ENCODE measurements at places on chromosomes 5 and 9.

GRCh38 chr9:5879419-5880181 lies 11.1 kb upstream of the MLANA start:
- DNase-seq: no peak

- DNase-seq: no peak
These were observed 17.3 kb downstream of the CSF1R start for GRCh38 chr5:150068961-150069645.

- DNase-seq: no peak
These were observed 50.1 kb downstream of the AMBP start for GRCh38 chr9:114027863-114028465.

DNA sequence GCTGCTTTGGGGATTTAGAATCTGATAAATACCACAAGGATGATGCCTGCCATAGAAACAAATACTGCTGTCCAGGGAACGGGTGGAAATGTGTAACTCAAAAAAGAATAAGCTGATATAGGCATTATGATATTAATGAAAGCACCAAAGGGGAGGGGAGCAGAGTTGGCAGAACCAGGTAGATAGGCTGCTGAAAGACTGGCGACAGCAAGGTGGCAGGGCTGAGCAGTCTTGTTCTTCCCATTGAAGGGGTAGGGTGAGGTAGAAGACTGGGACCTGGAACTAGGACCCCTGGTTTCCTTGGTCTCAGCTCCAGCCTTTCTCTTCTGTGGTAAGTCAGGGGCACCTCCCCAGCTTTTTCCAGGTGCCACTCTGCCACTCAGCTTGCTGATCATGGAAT lies 31.4 kb upstream of the TMOD1 start:
- no peak for DNase-seq

GRCh38 chr9:13411791-13412190 lies 132.3 kb upstream of the MPDZ start:
- DNase-seq: no peak

DNA sequence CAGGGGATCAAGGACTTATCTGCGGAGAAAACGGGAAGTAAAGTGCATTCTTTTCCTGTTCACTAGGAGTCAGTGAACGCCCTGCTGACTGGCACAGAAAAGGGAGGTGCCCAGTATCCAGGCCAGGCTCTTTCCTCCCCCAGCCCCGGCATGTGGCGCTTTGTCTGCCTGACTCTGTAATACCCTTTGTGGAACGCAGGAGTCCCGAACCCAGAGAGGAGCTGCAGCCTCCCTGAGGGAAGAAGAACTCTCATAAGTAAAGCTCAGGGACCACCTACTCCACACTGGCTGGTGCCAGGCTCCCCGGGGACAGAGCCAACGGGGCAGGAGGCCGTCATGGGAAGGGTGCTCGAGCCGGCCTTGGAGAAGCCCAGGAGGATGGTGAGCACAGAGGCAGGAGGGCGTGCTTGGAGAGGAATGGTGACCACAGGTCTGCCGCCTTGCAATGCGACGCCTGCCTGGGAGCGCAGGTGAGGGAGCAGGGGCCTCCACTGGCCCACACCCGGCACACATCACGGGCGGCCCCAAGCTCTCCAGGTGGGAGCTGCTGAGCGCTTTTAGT lies 31.5 kb downstream of the VAV2 start:
- no peak for DNase-seq

DNA sequence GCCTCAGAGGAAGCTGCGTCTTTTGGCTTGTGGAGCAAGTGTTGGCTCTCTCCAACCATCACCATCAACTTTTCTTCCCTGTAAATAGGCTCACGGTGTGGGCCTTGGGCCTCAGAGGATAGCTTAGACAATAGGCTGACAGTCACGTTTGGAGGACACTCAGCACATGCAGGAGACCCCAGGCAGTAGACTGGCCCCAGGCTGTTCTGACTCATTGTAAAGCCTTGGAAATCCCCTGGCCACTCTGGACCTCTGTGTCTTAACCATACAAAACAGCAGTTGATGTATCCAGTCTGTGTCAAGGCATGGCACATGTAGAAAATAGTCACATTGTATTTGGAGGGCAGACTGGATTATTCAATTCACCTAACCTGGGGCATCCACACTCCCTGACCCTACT lies 18.6 kb downstream of the CD74 start:
- no peak for DNase-seq

GRCh38 chr9:127567035-127567729 lies 44.9 kb upstream of the STXBP1 start:
- no peak for DNase-seq

GRCh38 chr5:14235872-14236271 lies 92.7 kb downstream of the TRIO start:
- DNase-seq: no peak

GRCh38 chr9:136133191-136133958 lies 14.7 kb upstream of the TMEM250 start:
- DNase-seq: no peak

DNA sequence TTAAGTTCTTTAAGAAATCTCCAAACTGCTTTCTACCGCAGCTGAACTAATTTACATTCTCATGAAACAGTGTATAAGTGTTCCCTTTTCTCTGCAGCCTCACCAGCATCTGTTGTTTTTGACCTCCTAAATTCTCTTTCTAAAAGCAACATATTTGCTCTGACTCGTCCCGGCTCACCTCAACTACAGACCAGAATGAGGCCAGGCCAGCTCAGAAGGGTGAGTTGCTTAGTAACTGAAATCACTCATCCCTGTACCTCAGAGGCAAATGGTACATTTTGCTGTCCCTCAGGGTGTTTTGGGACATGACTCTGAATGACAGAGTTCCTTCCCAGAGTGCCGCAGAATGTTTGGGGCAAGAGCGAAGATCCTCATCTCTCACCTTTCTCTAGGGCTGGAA lies 127.5 kb downstream of the FRMD3 start:
- DNase-seq: no peak

- DNase-seq: no peak
These were observed 2.8 kb upstream of the OR2V1 start for GRCh38 chr5:181133610-181134231.

DNA sequence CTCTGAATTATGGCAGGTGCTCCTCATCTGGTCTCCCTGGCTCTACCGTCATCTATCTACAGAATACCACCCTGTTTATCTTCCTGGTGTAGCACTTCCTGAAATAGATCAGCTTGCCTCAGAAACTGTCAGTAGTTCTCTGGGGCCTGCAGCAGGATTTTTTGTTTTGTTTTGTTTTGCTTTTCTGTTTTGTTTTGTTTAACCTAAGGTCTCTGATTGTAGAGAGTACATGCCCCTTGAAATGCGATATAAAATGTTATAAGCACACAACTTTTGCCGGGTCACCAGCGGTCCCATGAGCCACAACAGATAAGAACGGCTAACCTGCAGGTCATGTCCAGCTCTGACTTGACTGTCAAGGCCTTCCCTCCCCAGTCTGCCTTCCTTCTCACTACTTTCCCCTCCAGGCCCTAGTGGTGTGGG lies 26.6 kb upstream of the CREBRF start:
- DNase-seq: no peak

DNA sequence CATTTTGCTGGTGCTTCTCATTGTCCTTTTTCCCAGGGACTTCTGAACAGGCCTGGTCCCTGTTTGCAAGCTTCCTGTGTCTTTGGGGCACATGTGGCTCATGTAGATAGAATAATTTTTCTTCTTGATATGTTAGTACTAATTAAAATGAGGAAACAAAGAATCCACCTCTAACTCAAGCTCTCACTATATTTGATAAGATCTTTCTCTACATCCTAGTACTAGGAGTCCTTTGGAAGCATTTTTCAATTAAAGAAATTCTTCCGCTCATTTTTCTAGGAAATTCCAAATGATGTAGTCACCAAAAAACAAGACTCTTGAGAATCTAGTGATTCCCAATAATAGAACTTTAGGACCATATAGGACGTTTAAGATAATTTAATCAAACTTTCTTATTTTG lies 165.3 kb downstream of the SEC61B start:
- no peak for DNase-seq

GRCh38 chr5:169150108-169150507 lies 150.8 kb downstream of the SLIT3 start:
- DNase-seq: no peak

- no peak for DNase-seq
These were observed 20.5 kb downstream of the KIAA1958 start for GRCh38 chr9:112507001-112507680.

DNA sequence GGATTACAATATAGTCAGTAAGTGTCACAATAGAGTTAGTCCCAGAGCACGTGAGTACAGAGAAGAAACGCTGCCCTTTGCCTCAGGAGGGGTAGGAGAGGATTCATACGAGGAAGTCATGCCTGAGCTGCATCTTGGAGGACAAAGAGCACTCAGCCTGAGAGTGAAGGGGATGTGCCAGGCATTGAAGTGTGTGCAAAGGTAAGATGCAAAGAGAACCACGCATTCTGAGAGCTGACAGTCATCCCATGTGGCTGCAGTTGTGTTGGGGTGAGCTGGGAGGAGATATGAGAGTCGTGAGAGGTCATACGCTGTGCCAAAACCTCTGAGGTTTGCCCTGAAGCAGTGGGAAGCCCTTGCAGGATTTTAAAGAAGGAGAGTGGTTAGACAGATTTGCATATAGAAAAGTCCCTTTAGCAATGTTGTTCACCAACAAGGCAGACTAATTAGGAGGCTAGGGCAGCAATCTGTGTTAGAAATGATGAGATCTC lies 97.5 kb downstream of the PIP5K1B start:
- DNase-seq: no peak

DNA sequence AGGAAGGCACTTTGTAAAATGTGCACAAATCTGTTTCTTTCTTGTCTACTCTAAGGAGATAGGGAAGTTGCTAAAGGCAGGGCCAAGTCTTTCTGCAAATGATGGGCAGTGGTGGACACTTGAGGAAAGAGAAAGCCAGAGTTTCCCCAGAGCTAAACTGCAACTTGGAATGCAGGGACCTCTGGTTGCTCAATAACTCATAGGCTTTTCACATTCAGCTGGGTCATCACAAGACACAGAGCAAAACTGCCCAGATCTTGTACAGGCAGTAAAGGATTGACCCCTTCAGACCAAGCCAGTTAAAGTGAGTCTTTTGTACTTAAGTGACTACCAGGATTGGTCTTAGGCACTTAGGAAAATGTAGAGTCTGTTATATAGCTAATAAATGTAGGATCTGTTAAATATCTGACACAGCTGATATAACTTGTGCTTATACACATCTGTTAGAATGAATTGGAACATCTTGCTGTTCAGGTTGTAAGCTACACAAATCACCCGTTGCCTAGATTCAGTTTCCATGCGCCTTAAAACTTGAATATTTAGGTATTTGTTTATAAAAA lies 13.5 kb upstream of the AGXT2 start:
- no peak for DNase-seq

DNA sequence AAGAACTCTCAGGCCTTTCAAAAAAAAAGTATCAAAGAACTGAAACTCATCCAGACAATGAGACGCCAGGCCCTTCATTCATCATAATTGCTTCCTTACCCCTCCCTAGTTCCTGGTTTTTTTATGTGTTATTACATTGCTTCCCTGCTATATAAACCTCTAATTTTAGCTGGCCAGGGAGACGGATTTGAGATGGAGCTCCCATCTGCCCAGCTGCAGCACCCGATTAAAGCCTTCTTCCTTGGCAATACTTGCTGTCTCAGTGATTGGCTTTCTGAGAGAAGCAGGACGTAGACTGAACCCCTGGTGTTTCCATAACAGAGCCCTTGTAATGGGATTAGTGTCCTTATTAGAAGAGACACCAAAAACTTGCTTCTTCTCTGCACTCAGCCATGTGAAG lies 62.4 kb downstream of the BARX1 start:
- DNase-seq: no peak

DNA sequence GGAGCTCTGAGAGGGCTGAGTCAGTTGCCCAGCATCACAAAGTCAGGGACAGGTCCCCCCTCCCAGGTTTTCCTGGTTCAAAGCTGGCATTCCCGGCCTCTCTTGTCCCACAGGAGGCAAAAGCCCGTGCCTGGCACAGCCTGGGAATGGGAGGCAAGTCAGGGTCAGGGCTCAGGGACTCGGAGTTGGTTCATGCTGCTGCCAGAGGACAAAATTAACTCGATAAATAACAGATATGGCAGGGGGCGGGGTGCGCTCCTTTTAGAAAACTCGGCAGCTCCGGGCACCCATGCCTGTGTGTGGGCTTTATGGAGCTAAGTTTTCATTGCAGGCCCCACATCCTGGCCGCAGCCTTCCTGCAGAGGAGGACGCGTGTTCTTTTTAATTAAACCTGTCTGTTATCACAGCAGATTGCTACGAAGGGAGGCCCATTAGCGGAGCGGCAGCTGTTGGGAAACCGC lies 62.8 kb upstream of the LMX1B start:
- no peak for DNase-seq

DNA sequence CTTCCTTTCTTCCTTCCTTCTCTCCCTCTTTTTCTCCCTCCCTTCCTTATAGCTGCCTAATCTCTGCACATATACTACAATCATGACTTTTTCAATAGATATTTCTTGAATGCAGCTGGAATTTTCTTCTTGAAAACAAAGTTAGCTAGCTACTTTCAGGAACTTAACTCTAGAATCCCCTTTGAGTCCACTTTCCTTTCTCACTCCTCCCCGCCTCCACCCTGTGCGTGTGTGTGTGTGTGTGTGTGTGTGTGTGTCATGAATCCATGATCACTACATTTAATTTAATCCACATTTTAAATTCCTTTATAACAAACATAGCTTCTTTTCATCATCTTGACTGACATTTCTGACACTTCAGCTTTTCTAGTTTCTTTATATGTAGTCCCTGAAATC lies 167.5 kb upstream of the KLF9 start:
- no peak for DNase-seq

GRCh38 chr5:158849219-158849791 lies 250.4 kb downstream of the EBF1 start:
- DNase-seq: no peak

- DNase-seq: no peak
These were observed 285.7 kb downstream of the NR3C1 start for GRCh38 chr5:143117821-143118220.

GRCh38 chr9:97543561-97543960 lies 42.1 kb downstream of the TMOD1 start:
- DNase-seq: no peak

DNA sequence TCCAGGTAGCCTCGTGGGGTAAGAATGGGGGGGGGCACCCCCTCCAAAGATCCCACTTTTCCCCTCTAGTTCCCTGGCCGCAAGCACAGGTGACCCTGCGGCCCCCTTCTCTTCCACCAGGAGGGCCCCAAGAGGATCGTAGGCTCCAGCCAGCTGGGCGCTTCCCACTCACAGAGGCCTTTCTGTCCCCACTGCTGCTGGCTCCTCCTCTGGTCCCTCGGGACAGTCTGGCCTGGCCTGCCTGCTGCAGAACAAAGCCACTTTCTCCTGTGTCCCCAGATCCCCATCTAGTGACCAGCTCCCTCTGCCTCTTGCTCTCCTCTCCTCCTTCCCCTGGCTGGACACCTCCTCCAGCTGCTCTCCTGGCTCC lies 534 bp upstream of the SAPCD2 start:
- no peak for DNase-seq

- DNase-seq: no peak
These were observed 19.1 kb downstream of the LPCAT1 start for GRCh38 chr5:1504617-1505016.

GRCh38 chr5:164175083-164175482 lies 669.7 kb downstream of the MAT2B start:
- no peak for DNase-seq

GRCh38 chr5:133230823-133231578 lies 179.2 kb downstream of the HSPA4 start:
- DNase-seq: no peak

GRCh38 chr9:112771359-112772214 lies 21.0 kb downstream of the SNX30 start:
- DNase-seq: no peak

Data from thymus (tissue), 14 donors.